Muscle of leg (tissue), 16 donors: ENCODE measurements at places on chromosomes 2 and 18. TPM values are rescaled to one million over a fixed set of nuclear protein-coding genes. Genes with fewer than 3 reads are reported as not detected.

Gene LCT
- not detected for total RNA-seq

GRCh38 chr2:36456227-36457175 lies 100.9 kb downstream of the CRIM1 start:
- no peaks in the 10 kb centered on the region for H3K36me3 ChIP-seq
- peak overlapping the region; percentile 48 for H3K27ac ChIP-seq
- no peaks in the 10 kb centered on the region for H3K27me3 ChIP-seq
- no peak overlapping the region for H3K4me3 ChIP-seq

- H3K36me3 ChIP-seq: no peaks in the 10 kb centered on the region
- H3K27me3 ChIP-seq: no peaks in the 10 kb centered on the region
- no peak overlapping the region for H3K27ac ChIP-seq
- peaks cover 2% of the 10 kb centered on the region for H3K4me1 ChIP-seq
- DNase-seq: peak; percentile 49
These were observed 199.1 kb upstream of the CCDC150 start for GRCh38 chr2:196440413-196440812.

DNA sequence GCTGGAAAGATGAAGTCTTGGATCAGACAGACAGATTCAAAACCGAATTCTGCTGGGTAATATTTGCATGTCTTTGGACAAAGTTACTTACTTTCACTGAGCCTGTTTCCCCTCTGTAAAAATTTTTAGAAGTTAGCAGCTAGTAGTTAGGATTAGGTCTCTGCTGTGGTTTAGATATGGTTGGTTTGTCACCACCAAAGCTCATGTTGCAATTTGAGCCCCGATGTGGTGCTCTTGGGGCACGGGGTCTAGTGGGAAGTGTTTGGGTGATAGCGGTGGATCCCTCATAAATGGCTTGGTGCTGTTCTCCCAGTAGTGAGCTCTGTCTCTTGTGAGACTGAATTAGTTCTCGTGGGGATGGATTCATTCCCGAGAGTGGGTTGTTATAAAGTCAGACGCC lies 38.9 kb upstream of the PNO1 start:
- H3K27me3 ChIP-seq: peaks cover 2% of the 10 kb centered on the region
- H3K36me3 ChIP-seq: no peaks in the 10 kb centered on the region

Gene ZNF892
- total RNA-seq: 6.2 TPM

DNA sequence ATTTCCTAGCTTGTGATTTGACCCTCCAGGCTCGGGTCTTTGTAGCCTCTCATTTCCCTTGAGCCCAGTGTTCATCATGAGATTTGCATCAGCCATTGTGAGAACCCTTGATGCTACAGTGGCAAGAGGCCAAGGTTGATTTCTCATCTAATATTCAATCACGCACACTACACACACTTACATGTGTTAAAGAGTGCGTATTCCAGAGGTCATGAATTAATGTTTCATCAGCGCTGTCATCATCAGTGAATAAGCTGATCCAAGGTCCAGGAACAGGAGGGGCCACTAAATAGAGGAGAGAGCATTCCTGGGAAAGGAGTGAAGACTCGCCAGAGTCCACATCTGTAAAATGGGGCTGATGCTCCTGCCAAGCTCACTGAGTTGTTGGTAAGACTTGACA lies 276.1 kb upstream of the SIX2 start:
- no peak overlapping the region for H3K4me3 ChIP-seq
- H3K27ac ChIP-seq: no peak overlapping the region
- no peak for DNase-seq
- H3K36me3 ChIP-seq: no peaks in the 10 kb centered on the region
- peaks cover 16% of the 10 kb centered on the region for H3K27me3 ChIP-seq

Gene NEU4
- 6.7 TPM for total RNA-seq

- no peak for DNase-seq
- H3K4me1 ChIP-seq: no peaks in the 10 kb centered on the region
- no peaks in the 10 kb centered on the region for H3K27me3 ChIP-seq
- H3K36me3 ChIP-seq: no peaks in the 10 kb centered on the region
- no peak overlapping the region for H3K4me3 ChIP-seq
These were observed 40.2 kb upstream of the EGR4 start for GRCh38 chr2:73333564-73333963.

DNA sequence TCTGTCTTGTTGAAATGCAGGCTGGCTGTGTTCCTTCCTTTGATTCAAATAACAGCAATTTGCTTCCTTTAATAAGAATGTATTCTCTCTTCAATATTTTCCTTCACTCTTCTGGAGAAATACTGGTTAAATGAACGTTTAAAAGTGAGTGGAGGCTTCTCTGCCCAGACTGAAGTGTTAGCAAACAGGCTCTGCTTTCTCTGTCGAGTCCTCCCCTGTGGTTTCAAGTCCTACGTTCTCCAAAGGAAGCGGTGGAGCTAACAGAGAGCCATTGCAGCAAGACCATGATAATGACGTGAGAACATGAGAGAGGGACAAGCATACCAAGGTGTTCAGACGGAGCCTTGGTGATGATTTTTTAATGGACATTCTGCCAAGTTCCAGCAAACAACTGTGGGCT lies 26.2 kb upstream of the PID1 start:
- H3K27ac ChIP-seq: no peak overlapping the region
- no peak overlapping the region for H3K4me3 ChIP-seq
- H3K27me3 ChIP-seq: no peaks in the 10 kb centered on the region
- peaks cover 4% of the 10 kb centered on the region for H3K4me1 ChIP-seq
- H3K36me3 ChIP-seq: no peaks in the 10 kb centered on the region

Gene MEP1B
- total RNA-seq: 0.18 TPM

DNA sequence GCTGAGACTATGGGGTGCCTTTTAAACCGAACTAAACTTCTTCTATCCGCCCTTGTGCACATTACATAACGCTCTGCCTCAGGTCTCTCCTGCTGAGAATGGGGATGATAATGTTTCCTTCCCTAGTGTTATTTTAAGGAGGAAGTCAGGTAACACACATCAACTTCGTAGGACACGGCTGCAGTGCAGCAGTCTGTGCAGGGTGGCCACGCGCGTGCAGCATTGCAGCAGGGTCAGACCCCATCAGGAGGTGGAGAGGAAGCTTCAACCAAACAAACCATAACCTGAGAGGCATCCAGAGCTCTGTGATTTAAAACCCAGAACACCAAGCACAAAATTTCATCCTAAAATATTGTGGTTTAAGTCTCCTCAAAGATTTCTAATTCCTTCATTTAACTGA lies 50.6 kb downstream of the MYT1L start:
- H3K4me3 ChIP-seq: no peak overlapping the region
- DNase-seq: no peak
- H3K36me3 ChIP-seq: no peaks in the 10 kb centered on the region
- H3K27me3 ChIP-seq: no peaks in the 10 kb centered on the region

- H3K27me3 ChIP-seq: no peaks in the 10 kb centered on the region
- no peaks in the 10 kb centered on the region for H3K4me1 ChIP-seq
- no peak overlapping the region for H3K4me3 ChIP-seq
- DNase-seq: no peak
These were observed 15.0 kb downstream of the FZD5 start for GRCh38 chr2:207754498-207755383.

GRCh38 chr2:190794377-190794776 lies 86.2 kb upstream of the GLS start:
- no peak overlapping the region for H3K27ac ChIP-seq
- no peaks in the 10 kb centered on the region for H3K27me3 ChIP-seq
- DNase-seq: no peak
- no peaks in the 10 kb centered on the region for H3K4me1 ChIP-seq
- no peaks in the 10 kb centered on the region for H3K36me3 ChIP-seq
- H3K4me3 ChIP-seq: no peak overlapping the region

- H3K27me3 ChIP-seq: peaks cover 30% of the 10 kb centered on the region
- H3K4me3 ChIP-seq: peak overlapping the region; percentile 33
- DNase-seq: no peak
- no peak overlapping the region for H3K27ac ChIP-seq
These were observed 775 bp downstream of the SNED1 start for GRCh38 chr2:240998995-240999791.
